Stimulated activated CD4-positive, alpha-beta T cell treated with anti-CD3 and anti-CD28 coated beads, Interleukin-2, amount 100 ng/mL, for 4 hours (primary cell): ENCODE measurements at places on chromosomes 2 and 18.

GRCh38 chr18:69444221-69444620 is 43.5 kb downstream of the DOK6 start:
- no peak for DNase-seq

DNA sequence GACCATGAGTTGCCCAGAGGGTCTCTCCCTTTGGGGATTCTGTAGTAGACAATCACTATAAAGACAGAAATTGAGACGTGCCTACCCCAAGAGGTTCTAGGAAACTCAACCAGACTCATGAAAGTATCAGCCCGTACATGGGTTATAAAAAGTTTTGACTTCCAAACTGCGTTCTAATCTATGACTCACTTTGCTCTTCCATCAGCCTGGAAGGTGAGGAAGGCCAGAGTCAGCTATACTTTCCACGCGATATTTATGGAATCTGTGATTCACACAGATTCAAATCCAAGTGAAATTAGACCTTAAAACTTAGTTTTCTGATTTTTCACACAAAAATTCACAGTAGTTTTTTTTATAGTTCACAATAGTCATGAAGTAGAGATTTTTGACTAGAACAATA is 7.7 kb upstream of the LYPD1 start:
- DNase-seq, result no peak

- no peak for DNase-seq
Measured at GRCh38 chr2:212208467-212208866, 330.1 kb downstream of the ERBB4 start.

DNA sequence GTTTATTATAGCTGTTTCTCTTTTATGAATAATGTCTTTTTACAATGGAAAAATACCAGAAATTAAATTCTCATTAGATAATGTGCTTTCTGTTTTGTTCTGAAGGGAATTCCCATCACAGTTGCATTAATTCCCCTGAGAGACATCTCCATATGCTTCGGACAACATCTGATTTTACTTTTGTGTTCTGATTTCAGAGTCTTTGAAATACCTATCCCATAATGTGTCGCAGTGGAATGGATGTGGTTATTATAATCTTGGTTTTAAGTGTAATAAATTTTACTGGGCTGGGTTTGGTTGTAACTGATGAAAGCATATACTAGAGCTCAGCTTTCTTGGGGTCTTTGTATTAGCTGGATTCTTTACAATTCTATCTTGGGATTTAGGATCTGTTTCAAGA is 12.5 kb downstream of the SPTBN1 start:
- DNase-seq, result no peak

- DNase-seq, result no peak
Measured at GRCh38 chr2:21256006-21256405, 132.2 kb downstream of the TDRD15 start.

DNA sequence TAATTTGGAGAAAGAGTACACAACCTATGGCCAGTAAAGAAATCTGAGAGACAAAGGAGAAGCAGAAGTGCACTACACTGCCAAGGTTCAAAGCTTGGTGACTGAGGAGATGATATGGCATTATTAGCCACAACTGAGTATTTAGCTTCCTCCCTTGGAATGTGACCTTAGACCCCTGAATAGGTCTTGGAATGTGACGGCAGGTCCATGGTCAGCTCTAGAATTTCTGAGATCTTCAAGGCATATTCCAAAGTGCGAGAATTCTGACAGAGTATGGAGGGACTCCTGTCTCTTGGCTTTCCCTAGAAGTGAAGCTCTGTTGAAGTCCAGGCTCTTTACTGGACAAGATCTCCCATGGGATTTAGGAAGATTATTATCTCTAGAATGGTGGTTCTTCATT is 130.0 kb upstream of the FN1 start:
- DNase-seq, result no peak

DNA sequence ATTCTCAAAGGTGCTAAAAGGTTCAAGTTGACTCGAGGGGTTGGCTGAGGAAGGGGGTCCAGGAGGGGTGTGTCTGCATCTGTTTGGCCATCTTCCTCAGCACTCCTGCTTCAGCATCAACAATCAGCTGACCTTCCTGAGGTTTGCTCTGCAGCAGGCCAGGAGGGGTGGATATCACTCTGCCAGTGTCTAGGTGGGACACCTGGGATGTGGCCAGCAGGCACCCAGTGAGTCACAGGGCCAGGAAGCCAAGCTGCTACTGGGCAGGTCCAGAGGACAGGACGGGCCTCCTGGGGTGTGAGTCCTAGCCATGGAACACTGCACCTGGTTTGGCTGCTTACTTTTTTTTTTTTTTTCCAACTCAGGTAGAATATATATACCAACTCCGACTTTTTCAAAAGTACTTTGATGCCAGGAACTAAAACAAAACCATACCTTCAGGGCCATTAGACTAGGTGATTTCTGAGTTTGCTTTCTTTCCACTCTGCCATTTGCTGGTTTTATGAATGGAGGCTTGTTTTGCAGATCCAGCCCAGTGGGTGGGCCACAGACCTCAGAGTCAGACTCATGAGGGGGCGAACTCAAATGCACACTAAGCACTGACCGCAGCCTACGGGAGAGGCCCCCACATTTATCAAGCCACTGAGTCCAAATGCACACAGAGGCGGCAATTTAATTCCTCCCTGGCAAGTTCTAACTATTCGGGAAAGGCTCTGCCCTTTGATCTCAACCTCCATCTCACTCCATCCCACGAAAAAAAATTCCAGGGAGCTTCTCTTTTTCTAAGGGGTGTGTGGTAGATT is 76.0 kb downstream of the UXS1 start:
- DNase-seq, result no peak

DNA sequence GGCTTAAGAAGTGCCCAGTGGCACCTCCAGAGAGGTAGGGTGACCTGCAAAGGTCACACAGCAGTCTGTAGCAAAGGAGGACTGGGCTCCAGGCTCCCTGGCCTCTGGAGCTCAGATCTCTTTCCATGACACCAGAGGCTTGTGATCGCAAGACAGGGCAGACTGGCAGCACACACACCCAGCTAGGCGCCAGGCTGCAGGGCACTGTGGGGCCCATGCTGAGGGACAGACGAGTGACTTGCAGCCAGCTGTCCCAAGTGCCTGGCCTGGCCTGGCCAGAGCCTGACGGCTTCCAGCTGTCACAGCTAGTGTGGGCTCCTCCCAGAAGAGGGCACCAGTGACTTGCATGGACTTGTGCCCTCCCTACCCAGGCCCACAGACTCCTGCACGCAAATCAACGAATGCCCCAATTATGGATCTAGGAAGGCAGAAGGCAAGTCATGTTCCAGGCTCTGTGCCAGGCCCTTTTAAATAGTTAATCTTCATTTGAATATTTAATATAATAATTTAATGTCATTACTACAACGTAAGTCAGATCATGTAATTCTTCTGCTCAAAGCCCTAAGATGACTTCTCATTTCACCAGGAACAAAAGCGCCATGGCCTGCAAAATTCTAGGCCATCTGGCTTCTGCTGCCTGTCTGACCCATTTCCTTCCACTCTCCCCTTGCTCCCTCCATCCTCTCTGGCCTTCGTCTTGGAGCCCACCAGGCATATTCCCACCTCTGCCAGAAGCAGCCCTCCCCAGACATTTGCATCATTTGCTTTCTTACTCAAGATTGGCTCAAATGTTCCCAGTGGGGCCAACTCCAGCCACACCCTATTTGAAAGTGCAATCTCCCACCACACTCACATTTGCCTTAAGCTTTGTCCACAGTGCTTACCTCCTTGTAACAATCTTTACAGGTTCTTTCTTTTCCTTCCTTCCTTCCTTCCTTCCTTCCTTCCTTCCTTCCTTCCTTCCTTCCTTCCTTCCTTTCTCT is 3.7 kb upstream of the SPEG start:
- DNase-seq, result no peak

- DNase-seq, result no peak
Measured at GRCh38 chr2:113822087-113822815, 65.8 kb upstream of the SLC35F5 start.

DNA sequence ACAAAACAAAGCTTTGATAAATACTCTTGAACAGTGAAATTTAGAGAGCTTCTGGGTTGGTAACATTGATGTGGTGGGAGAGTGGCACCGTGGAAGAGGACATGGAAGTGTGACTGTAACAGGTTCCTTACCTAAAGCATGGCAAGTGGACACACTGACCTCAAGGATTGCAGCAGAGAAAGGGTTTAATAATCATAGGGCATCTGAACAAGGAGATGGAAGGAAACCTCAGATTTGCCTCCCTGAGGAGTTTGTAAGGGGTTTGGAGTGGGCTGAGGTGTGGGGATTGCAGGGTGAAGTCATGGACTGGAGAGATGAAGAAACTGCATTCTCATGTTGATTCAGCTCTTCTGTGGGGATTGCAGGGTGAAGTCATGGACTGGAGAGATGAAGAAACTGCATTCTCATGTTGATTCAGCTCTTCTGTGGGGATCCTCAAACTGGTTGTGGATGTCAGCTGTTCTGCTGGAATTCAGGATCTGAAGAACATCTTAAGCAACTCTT is 83.8 kb upstream of the TLK1 start:
- DNase-seq, result no peak

- DNase-seq, result no peak
Measured at GRCh38 chr2:72964146-72964525, 46.8 kb downstream of the EMX1 start.

DNA sequence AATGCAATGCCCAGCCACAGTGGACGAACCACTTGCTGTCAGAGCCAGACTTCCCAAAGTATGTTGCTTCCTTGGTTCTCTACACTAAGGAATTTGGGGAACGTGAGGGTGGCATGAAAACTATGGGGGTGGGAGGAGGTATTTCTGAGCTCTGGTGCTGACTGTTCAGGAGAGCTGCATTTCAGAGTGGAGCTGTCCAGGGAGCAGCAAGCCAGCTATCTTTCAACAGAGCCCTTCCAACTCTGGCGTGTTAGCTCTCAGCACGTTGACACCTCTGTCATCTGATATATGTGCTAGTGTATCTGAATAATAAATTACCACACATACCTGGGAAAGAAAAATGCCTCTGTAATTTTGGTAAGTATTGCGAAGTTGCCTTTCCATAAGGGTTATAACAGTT is 66.1 kb downstream of the SAP130 start:
- DNase-seq, result no peak

GRCh38 chr2:174717916-174718315 is 46.4 kb downstream of the CHRNA1 start:
- DNase-seq, result no peak

DNA sequence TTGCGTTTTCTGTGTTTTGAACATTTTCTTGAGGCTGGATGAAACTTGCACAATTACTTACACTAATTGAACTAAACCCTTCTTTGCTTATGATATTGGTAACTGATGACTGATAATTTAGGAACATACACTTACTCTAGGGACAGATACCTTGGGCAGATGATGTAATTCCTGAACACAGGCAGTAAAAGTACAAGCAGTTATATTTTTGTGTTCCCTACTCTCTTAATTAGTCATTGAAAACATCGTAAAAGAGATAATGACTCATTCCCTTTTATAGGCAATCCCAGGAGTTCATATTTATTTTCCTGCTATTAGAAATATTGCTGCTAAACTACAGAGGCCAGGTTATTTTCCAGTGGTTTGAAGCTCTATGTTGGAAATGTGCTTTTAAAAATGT is 46.4 kb downstream of the CCDC85A start:
- no peak for DNase-seq

DNA sequence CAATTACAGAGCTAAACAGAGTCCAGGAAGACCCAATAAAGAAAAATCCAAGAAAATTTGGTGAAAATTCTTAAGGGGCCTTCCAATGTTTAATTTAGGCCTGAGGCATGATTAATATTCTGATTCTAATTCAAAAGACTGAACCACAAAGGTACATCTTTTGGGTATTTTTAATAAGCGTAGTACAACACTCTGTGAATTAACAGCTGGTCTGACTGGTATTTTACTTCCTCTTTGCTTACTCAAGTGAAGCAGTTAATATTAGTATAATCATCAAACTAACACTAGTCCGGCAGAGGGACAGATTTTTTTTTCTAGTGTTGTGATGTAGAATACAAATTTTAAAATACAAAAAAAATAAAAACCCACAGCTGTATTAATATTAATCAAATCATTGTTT is 652.9 kb downstream of the NR4A2 start:
- DNase-seq, result no peak

DNA sequence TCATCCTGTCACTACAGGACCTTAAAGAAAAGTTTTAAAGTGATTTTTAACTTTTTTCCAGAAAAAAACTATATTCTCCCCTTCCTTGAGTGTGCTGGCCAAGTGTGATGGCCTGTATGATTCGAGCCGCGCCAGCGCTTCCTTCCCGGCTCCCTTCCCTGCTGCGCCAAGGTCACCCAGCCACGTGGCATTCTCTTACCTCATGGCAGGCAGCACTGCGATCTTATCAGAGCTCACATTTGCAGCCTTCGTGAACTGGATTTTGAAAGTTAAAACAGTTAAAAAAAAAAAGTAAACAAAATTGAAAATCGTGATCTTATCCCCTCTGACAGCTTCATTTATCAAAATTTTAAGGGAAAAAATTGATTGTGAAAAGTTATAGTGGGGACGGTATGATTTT is 279.8 kb downstream of the PTGR3 start:
- no peak for DNase-seq

DNA sequence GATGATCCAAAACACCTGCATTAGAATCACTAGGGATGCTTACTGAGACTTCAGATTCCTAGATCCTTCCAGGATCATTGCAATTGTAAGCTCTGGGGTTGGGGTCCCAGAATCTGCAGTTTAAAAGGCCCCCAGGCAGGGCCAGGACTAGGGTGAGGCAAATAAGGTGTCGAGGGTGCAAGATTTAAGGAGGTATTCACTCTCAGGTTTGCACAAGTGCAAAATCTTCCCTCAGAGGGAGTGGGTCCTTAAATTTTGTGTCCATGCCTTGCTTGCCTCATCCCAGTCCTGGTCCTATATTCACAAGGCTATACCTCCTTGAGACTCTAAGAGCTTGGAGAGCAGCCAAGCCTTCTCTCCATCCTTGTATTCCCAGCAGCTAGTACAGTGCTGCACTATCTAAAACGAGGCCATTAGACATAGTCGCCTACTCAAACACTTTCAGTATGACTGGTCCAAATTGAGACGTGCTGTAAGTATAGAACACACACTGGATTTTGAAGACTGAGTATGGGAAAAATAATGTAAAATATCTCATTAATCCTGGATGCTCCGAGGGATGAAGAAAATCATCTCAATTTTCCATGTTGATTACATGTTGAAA is 31.6 kb upstream of the MREG start:
- DNase-seq, result no peak

DNA sequence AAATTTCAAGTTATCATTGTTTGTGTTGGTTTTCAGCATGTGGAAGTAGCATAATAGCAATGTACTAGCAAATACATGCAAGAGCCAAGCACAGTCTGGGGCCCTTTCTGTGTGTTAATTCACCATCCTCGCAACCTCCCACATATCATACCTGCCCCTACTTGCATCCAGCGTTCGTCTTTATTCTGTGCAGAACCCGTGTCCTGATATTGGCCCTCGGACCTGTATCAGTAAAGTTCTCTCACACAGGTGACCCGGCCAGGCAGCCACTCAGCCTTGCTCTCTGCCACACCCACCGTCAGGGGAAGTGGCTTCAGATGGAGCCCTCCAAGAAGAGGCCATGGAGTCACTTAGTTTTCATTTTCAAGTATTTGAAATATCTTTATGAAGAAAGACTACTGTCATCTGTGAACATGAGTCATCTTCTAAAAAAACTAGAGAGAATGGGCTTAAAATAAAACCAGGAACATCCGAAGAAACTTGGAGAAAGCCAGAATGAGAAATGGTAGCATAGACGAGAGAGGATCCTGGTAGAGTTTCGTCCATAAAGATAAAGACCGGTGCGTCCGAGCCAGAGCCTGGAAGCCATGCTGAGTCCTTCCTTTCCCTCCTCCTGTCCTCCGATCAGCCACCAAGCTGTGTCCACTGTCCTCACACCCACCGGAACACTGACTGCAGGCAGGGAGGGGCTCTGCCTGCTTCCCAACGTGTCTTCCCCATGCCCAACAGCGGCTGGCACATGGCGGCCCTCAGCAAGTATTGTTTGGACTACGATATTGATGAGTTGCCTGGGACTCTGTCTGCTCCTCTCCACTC is 57.3 kb upstream of the RPL31 start:
- DNase-seq, result no peak
